Stimulated activated CD8-positive, alpha-beta memory T cell treated with anti-CD3 and anti-CD28 coated beads, Interleukin-4, amount 100 ng/mL, for 48 hours (primary cell): ENCODE measurements at places on chromosomes 2 and 18.

- no peak for DNase-seq
These were observed 206.1 kb downstream of the ZFP36L2 start for GRCh38 chr2:43020296-43020695.

GRCh38 chr18:12334366-12334808, 26.3 kb downstream of the TUBB6 start:
- DNase-seq, result no peak

DNA sequence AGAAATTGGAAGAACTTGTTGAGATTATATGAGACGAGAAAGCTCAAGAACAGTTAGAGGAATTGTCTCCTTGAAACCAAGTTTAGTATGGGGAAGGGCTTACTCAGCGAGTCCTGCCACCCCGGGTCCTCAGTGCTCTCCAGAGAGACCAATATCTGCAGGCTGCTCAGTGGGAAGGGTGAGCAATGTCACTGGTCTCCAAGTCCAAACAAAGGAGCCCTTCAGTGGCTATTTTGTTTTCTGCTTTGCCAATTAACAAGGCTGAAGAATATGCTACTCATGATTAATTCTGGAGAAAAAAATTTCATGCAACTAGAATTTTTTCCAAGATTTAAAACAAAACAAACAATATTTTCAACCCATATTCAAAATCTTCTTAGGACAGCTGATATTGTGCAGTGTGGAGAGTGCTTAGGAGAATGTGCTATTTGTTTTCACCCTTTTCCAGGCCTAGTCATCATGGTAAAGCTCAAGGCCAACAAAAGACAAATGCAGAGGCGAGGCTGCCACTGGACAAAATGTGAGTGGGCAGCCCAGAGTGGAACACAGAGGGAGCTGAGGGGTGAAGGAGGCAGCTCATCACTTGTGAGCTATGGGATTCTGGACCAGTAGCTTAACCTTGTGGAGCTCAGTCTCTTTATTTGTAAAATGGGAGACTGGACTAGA, 83.8 kb upstream of the TMEM17 start:
- no peak for DNase-seq

DNA sequence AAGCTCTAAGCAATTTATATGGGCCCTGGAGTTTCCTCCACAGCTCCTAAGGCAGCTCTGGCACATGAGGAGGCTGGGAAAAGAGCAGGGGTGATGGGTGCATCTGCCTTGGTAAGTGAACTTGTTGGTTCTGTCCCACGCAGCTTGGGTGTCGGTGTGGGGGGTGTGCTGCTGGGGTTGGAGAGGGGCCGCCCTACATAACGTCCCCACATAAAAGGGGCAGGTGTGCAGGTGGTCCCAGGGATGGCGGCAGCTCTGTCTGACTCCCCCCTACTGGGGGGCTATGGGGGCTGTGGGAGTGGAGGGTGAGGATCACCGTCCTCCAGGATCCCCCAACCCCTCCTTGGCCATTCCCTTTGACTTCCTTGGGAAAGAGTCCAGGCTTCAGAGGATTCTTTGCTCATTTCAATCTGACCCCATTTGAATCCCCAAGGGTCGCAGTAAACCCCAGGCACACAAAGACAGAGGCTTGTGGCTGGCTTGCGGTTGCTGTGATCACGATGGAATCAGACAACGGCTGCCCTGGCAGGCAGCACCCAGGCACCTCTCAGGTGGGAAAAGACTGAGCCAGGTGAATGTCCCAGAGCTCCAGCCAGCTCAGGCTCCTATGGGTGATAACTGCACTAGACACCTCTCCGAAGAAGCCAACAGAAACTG, 34.5 kb upstream of the CD8A start:
- DNase-seq, result no peak

- DNase-seq, result no peak
These were observed 53.9 kb downstream of the ANKRD44 start for GRCh38 chr2:197256547-197257170.

DNA sequence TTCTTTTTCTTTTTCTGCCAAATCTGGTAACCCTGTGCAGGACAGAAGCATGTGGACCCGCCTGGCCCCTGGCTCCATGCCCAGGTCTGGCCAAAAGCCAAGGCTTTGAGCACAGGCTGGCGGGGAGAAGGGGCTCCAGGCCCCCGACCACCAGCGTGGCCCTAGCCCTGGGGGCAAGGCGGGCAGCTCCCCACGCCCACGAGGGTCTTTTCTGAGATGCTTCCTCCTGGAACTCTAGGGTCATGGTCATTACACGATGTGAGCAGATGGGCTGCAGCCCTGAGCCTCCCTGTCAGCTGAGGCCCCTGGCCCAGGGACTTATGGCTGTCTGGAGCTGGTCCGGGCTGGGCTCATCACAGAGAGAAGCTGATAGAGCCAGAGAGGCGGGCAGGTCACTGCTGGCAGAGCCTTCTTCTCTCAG, 5.7 kb upstream of the OTOS start:
- no peak for DNase-seq

- DNase-seq, result no peak
These were observed 1.4 kb upstream of the PLCL1 start for GRCh38 chr2:197803033-197803444.

DNA sequence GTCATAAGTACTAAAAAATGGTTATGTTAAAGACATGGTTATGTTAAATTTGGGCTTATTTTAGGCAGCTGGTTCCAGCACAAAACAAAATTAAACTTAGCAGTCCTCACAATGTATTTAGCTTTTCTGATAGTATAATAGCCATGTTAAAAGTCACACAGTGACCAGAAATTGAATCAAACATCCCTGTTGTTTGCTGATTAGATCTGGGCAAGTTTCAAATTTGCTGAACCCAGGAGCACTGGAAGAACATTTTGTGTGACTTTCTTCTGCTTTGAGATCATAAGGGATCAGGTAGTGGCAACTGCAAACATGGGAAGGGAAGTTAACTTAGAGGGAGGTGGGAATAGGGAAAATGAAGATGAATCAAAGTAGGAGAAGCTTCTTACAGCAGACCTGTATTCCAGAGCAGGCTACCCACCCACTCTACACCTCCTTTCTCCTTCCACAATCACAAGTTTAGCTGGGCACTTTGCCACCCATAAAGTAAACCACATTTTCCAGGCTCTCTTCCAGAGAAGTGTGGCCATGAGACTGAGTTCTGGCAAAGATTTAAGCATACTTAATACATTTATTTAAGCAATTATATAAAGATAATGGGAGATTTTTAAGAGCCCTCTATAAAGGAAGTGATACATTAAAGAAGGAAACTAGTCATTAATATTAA, 616.1 kb upstream of the LRATD1 start:
- DNase-seq, result no peak

- DNase-seq, result peak; percentile 39
These were observed 140.3 kb upstream of the FOSL2 start for GRCh38 chr2:28252311-28252710.

DNA sequence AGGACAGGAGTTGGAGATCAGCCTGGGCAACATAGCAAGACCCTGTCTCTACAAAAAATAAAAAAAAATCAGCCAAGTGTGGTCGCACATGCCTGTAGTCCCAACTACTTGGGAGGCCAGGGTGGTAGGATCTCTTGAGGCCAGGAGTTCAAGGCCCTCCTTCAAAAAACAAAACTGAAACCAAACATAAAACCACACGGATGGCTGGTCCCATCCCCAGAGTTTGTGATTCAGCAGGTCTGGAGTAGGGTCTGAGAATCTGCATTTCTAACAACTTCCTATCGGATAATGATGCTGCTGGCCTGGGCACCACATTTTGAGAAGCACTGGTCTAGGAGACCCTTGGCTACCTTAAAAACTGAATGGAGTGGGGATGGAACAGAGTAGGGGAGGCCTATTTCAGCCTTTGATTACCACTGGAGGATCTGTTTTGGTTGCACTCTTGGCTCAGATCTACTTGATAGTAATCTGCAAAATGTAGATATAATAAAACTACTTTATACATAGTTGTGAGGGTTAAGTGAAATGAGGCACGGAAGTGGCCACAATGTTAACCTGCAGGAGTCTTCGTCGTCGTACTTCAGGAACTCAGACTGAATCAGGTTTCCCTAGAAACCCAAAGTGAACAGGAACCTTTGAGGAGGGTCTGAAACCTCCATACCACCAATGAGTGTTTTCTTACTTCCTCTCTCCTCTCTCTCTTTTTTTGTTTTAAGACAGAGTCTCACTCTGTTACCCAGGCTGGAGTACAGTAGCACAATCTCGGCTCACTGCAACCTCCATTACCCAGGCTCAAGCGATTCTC, 25.5 kb upstream of the NFE2L2 start:
- no peak for DNase-seq

- DNase-seq, result no peak
These were observed 267.0 kb downstream of the NOL4 start for GRCh38 chr18:33957707-33958106.

- no peak for DNase-seq
These were observed 458 bp downstream of the HYCC2 start for GRCh38 chr2:201070948-201071478.

GRCh38 chr18:51054764-51055163, 24.8 kb downstream of the SMAD4 start:
- no peak for DNase-seq

DNA sequence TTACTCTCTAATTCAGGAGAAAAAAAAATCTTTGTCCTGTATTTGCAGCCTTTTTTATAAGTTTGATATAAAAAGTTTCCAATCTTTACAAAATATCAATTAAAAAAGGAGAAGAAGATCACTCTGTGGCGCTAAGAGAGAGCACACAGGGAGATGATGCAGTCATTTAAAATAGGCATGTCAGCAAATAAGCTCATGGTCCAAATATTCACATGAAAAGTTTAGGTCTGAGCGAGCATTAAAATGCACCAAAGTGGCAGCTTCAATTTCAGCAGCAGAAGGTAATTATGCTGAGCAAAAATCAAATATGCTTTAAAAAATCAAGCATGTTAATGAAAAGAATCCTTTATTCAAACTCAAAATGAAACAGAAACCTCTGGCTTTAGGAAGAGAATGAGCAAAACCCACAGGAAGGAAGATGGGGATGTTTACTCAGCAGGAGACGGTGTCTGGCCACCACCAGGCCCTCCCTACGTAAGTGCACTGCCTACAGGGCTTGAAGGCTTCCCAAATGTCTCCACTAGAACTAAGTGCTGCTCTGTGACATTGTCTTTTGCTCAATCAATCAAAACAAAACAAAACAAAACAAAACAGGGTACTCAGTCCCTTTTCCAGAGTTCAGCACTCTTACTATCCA, 120.4 kb downstream of the L3MBTL4 start:
- no peak for DNase-seq

GRCh38 chr2:33354981-33355380, 121.5 kb upstream of the RASGRP3 start:
- DNase-seq, result no peak

- DNase-seq, result no peak
These were observed 86.8 kb downstream of the MAIP1 start for GRCh38 chr2:200042102-200042735.

- DNase-seq, result no peak
These were observed 115.6 kb upstream of the GPC1 start for GRCh38 chr2:240319855-240320203.

DNA sequence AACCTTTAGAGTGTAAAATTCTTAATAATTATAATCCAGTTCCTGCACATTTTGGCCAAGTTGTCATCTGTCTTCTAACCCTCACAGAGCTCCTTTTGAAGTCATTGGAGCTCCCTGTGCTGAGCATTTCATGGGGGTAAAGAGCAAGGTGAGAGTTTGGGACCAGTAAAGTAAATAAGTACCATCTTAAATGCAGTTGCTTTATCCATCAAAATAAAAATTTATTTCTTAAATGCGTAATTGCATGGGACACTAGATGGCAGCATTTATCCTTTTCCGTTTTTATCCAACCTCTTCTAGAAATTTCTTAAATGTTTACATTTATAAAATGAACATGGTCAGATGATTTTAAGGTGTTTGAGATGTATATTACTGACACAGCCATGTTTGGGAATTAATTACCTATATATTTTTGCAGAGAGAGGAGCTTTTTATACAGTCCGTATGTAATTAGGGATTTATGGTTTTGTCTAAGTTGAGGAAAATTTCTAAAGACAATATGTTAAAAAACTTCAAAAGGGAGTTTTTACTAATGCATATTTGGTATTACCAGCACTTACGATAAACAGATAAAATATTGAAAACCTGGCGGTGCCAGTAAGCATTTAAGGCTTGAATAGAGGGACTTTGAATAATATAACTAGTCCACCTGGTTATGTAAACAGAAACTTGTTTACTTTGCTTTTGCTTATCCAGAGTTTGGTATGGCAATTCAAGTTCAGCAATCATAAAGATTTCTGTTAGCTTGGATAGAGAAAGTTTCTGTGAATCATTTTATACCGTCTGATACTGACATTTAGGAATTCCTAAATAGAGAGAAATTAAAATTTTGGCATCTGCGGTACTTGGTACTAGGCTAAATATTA, 54.5 kb downstream of the ACSL3 start:
- DNase-seq, result no peak

DNA sequence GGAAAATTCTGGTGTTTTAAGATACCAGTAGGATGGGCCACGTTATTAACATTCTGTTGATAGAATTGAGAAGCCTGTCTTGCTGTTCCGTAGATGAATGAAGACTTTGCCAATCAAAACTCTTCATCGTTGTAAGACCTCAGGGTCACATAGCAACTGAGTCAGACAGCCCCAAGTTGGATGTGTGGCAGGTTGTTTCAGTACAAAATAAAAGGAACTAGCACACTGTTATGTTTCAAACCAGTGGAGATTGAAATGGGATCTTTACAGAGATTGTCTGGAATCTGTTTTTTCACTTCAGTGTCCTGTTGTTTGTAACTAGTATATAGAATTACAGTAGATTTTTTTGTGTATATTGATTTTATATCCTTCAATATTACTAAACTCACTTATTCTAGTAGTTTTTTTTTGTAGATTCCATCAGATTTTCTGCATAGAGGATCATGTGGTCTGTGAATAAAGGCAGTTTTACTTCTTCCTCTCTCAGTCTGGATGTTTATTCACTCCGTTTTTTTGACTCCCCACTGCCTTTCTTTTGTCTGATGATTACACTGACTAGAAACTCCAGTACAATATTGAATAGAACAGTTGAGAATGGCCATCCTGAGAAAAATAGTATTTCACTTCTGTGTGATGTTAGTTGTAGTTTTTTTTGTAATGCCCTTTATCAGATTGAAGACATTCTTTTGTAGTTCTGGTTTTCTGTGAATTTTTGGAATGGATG, 22.7 kb downstream of the EPC2 start:
- no peak for DNase-seq

GRCh38 chr2:106272216-106272807, 78.2 kb upstream of the UXS1 start:
- DNase-seq, result no peak

DNA sequence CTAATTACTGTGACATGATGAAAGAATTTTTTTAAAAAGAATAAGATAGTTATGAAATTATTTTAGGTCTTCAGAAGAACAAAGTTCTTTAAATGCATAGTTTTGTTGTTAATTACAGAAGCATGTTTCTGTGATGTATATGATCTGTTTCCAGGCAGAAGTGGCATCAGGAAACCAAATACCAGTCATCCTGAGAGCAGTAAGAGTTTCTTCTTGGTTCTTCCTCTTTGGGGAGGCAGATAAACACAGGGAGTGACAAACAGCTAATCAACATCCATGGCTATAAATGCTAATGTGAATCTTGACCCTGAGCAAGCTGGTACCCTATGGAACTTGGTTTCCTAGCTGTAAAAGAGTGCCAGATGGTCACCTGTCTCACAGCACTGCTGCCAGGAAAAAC, 29.2 kb downstream of the WIPF1 start:
- no peak for DNase-seq

GRCh38 chr18:48915626-48916425, 34.9 kb downstream of the SMAD7 start:
- DNase-seq, result no peak
